ENCODE measurements at places on chromosomes 13 and 19.
A peak's percentile ranks its signal among the peaks of the same experiment; 100 is the strongest.

DNA sequence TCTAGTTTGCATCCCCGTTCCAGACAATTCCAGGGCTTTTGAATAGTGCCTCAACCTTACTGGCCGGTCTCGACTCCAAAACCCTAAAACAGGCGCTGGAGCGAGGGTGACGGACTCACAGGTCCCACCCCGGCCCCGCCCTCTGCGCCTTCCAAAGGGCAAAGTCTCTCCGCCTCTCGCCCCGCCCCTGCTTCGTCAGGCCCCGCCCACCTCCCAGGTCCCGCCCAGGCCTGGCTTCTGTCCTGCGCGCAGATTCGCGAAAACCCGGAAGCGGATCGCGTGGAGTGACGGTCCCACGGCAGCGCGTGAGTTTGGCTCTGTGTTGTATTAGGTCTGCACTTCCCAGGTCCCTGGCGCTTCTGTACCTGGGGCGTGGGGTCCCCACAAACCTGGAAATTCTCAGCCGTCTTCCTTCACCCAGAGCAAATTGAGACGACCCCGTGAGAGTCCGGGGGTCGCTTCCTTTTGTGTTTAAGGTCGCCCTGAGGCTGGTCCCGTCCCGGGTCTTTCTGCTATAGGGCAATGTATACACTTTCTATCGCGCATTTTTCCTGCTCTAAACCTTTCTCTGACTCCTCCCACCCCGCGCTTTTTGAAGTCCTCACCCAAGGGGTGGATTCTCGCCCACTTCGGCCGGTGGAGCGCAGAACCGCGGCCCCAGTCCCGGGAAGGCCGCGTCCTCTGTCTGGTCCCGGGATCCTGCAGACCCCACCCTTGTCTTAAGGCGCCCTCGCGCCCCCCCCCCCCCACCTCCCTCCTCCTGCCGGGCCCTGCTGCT is at the start of gene ZNF813:
Gene ZNF813 (plus strand): TSS at position 249 of the 778 bp plus-strand sequence. CDS start 16,090 bp downstream, outside the sequence.
- DNase-seq: no peak

GRCh38 chr13:111115965-111116521 is 933 bp downstream of the ARHGEF7 start:
- DNase-seq: no peak

GRCh38 chr13:66509175-66509574 is 721.0 kb downstream of the PCDH9 start:
- no peak for DNase-seq

- no peak for DNase-seq
Observed at GRCh38 chr19:1073956-1074517, 7.1 kb downstream of the ARHGAP45 start.

GRCh38 chr13:76975863-76976262 is 16.0 kb upstream of the CLN5 start:
- DNase-seq: no peak

DNA sequence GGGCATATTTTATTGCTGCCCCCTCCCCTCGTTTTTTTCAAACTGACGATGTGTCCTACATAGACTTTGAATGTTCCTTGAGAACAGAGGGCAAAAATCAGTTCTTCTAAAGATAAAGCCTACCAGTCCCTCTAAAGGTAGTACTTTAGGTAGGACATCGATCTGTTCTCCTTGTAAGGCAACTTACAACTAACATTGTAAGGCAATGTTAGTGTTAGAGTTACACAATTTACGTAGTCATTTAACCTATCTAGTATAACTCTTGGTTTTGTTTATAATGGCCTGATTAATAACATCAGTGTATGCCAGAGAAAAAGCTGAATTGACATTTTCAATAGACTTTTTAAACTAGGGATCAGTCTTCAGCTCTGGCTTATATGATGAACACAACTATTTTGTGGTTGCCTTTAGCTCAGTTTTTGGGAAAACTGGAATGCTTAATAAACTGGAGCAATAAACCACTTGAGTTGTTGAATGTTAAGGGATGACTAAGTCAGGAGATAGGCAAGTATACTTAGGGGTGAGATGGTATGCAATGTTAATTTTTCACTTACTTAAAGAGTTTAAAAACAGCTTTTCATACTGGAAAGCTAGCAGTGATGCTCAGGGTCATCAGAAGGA is 2.2 kb downstream of the NDFIP2 start:
- no peak for DNase-seq

GRCh38 chr19:12611361-12611699 is 610 bp downstream of the ZNF791 start:
- DNase-seq: peak; percentile 36

DNA sequence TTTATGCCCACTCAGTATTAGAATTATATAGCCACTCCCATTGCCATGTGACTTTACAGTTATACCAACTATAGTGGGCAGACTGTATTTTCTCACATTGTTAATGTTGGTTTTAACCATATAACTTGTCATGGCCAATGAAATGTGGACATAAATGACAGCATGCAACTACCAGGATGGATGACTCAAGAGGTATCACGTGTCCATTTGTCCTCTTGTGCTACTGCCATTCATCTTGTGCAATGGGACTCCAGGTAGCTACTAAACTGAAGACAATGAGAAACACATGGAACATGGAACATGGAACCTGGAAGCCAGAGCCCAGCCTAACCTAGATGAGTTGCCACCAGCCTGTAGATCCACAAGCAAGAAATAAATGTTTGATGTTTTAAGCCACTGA is 242.7 kb upstream of the IPO5 start:
- no peak for DNase-seq

DNA sequence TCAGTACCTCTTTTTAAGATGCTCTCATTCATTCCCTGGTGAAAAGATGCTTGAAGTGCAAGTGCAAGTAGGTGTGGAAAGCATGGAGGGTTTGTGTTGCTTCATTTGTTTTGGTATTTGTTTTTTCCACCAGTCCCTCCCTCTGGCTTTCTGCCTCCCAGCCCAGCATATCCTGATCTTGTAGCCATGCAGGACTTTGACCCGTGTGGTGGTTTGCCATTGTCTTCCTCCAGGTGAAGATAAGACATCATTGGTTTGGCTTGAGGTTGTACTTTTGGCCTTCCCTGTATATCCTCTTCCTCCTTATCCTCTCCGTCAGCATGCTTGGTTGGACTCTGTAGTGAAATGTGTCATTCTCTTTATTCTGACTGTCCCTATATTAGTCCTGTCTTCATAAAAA is 9.1 kb downstream of the SPINT2 start:
- DNase-seq: no peak

DNA sequence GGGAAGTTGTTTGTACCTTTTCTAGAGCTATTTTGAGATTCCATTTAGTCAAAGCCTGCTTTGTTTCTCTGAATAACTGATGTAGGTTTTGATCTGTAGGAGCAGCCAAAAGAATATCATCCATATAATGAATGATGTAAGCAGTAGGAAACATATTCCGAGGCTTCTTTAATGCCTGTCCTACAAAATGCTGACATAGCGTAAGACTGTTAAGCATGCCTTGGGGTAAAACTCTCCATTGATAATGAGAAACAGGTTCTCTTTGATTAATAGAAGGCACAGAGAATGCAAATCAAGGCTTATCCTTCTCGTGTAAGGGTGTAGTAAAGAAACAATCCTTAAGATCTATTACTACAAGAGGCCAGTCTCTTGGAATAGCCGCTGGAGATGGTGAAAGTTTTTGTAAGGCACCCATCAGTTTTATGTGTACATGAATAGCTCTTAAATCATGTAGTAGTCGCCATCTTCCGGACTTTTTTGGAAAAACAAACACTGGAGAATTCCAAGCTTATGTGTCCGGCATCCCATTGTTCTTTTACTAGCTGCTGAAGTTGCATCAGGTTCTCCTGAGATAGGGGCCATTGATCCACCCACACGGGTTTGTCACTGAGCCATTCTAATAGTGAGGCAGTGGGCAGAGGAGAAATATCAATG is 13.5 kb downstream of the FPR3 start:
- DNase-seq: no peak

GRCh38 chr13:25518441-25518840 is 146.7 kb downstream of the ATP8A2 start:
- no peak for DNase-seq
